Caki2 (cell line): ENCODE measurements at places on chromosomes 7 and 10. TPM values are rescaled to one million over a fixed set of nuclear protein-coding genes. Genes with fewer than 3 reads are reported as not detected.

The HOXA11 gene
- total RNA-seq: not detected in 2 replicates

The PILRA gene
- 0.41 and 0.91 TPM in 2 replicates for total RNA-seq

The LIPN gene
- total RNA-seq: not detected in 2 replicates

The CUBN gene
- 0.03 and 0.34 TPM in 2 replicates for total RNA-seq

The SUN3 gene
- not detected in 2 replicates for total RNA-seq

The C10orf62 gene
- 0.41 TPM in 1 of 2 replicates, not detected in the other for total RNA-seq

The ADAM12 gene
- total RNA-seq: 14.0 and 26.1 TPM in 2 replicates

The ADRA2A gene
- total RNA-seq: not detected in 2 replicates

The ADCY1 gene
- 0.32 TPM in 1 of 2 replicates, not detected in the other for total RNA-seq

The ADAMTS14 gene
- total RNA-seq: 0.37 and 1.0 TPM in 2 replicates

The AFAP1L2 gene
- total RNA-seq: 9.0 and 17.6 TPM in 2 replicates

The NPC1L1 gene
- total RNA-seq: not detected in 2 replicates

The GIMAP8 gene
- not detected in 2 replicates for total RNA-seq

The PAX4 gene
- total RNA-seq: not detected in 2 replicates

The GPNMB gene
- total RNA-seq: 32.7 and 33.1 TPM in 2 replicates

The GATA3 gene
- total RNA-seq: 0.34 and 1.7 TPM in 2 replicates

The ECHDC3 gene
- 29.5 and 36.8 TPM in 2 replicates for total RNA-seq

The FRAT1 gene
- 1.0 and 1.2 TPM in 2 replicates for total RNA-seq

The USP54 gene
- total RNA-seq: 15.0 and 17.3 TPM in 2 replicates

The MYL7 gene
- total RNA-seq: not detected in 2 replicates

The TRIM73 gene
- total RNA-seq: 2.4 and 2.5 TPM in 2 replicates

The PNLIPRP2 gene
- 1.4 TPM in 1 of 2 replicates, not detected in the other for total RNA-seq

The SLC39A12 gene
- total RNA-seq: not detected in 2 replicates

The LRRD1 gene
- total RNA-seq: not detected in 2 replicates

The IL15RA gene
- total RNA-seq: 20.9 and 49.6 TPM in 2 replicates

The PNLIPRP3 gene
- total RNA-seq: not detected in 2 replicates

The NKX1-2 gene
- total RNA-seq: not detected in 2 replicates

The PRR15 gene
- total RNA-seq: 4.2 and 12.7 TPM in 2 replicates

The STK31 gene
- total RNA-seq: not detected in 2 replicates

The OR13A1 gene
- total RNA-seq: not detected in 2 replicates

The DOCK4 gene
- 3.5 and 9.5 TPM in 2 replicates for total RNA-seq

The CALML5 gene
- not detected in 2 replicates for total RNA-seq

The TEX47 gene
- total RNA-seq: not detected in 2 replicates

The DGKI gene
- 1.1 and 1.2 TPM in 2 replicates for total RNA-seq

The SCRN1 gene
- total RNA-seq: 13.2 and 20.5 TPM in 2 replicates

The ITIH5 gene
- not detected in 2 replicates for total RNA-seq

The PYROXD2 gene
- 7.0 and 7.1 TPM in 2 replicates for total RNA-seq

The C10orf67 gene
- total RNA-seq: 0.07 and 0.14 TPM in 2 replicates

The PIP gene
- not detected in 2 replicates for total RNA-seq

The ACSL5 gene
- not detected in 2 replicates for total RNA-seq

The KDM7A gene
- total RNA-seq: 0.17 and 1.7 TPM in 2 replicates

The CRPPA gene
- total RNA-seq: 1.2 and 2.0 TPM in 2 replicates

The CCL26 gene
- not detected in 2 replicates for total RNA-seq

The CALY gene
- not detected in 2 replicates for total RNA-seq

The MCM7 gene
- total RNA-seq: 225 and 243 TPM in 2 replicates

The HEPACAM2 gene
- not detected in 2 replicates for total RNA-seq

The CYP26A1 gene
- total RNA-seq: not detected in 2 replicates

The MYL10 gene
- total RNA-seq: not detected in 2 replicates

The SFRP4 gene
- 19.2 and 19.4 TPM in 2 replicates for total RNA-seq

The CYP2E1 gene
- total RNA-seq: not detected in 2 replicates

The FAM185A gene
- 4.3 and 5.0 TPM in 2 replicates for total RNA-seq

The COMTD1 gene
- total RNA-seq: 72.8 and 74.2 TPM in 2 replicates

The UNC5B gene
- total RNA-seq: 0.20 TPM in 1 of 2 replicates, not detected in the other

The RNF32 gene
- 2.6 and 13.5 TPM in 2 replicates for total RNA-seq

The CALHM3 gene
- total RNA-seq: 0.47 TPM in 1 of 2 replicates, not detected in the other
